ENCODE measurements at places on chromosomes 7 and 10. TPM values are rescaled to one million over a fixed set of nuclear protein-coding genes. Genes with fewer than 3 reads are reported as not detected.

The STOX1 gene
- total RNA-seq = not detected

The MTURN gene
- total RNA-seq = 14.1 TPM

The PLEKHS1 gene
- total RNA-seq = not detected

The PLXNA4 gene
- under 0.01 TPM for total RNA-seq

Data from hair follicular keratinocyte (primary cell).